GM23248 (cell line): ENCODE measurements at places on chromosomes 4 and X. TPM values are rescaled to one million over a fixed set of nuclear protein-coding genes. Genes with fewer than 3 reads are reported as not detected.

DNA sequence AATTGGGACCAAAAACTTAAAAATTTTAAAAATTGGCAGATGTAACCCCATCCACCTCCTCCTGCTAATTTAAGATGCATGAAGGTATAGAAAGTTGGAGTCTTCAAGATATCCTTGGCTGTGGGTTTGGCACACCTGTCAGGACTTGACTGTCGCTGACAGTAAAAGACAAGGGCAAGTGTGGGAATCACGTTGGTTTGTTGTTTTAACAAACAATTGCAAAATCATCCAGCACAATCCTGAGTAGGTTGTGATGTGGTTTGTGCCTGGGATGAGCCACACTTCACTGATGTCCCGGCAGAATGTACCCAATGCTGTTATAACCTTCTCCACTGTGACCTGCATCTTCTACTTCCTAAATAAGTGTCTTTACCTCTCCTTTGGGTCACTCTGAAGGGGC, 24.0 kb downstream of the HOPX start:
- H3K27me3 ChIP-seq: peaks cover 93% of the 10 kb centered on the region
- no peak overlapping the region for H3K27ac ChIP-seq
- H3K36me3 ChIP-seq: no peaks in the 10 kb centered on the region
- H3K4me1 ChIP-seq: no peaks in the 10 kb centered on the region

GRCh38 chr4:90824266-90825150, 697.3 kb downstream of the CCSER1 start:
- H3K4me3 ChIP-seq: no peak overlapping the region
- no peaks in the 10 kb centered on the region for H3K27me3 ChIP-seq
- no peak for DNase-seq
- H3K4me1 ChIP-seq: no peaks in the 10 kb centered on the region
- no peaks in the 10 kb centered on the region for H3K36me3 ChIP-seq

- H3K4me1 ChIP-seq: no peaks in the 10 kb centered on the region
- no peaks in the 10 kb centered on the region for H3K27me3 ChIP-seq
- H3K4me3 ChIP-seq: no peak overlapping the region
- no peaks in the 10 kb centered on the region for H3K36me3 ChIP-seq
Observed at GRCh38 chrX:108947205-108947604, 210.8 kb upstream of the IRS4 start.

GRCh38 chrX:20066968-20067708, 49.6 kb downstream of the MAP7D2 start:
- no peaks in the 10 kb centered on the region for H3K27me3 ChIP-seq
- peaks cover 11% of the 10 kb centered on the region; the same call in 1 of the 2 replicates for H3K4me1 ChIP-seq
- H3K27ac ChIP-seq: peak overlapping the region; percentile 69
- peak; percentile 69 for DNase-seq
- H3K4me3 ChIP-seq: peak overlapping the region; percentile 33; the same call in 1 of the 2 replicates
- no peaks in the 10 kb centered on the region for H3K36me3 ChIP-seq

DNA sequence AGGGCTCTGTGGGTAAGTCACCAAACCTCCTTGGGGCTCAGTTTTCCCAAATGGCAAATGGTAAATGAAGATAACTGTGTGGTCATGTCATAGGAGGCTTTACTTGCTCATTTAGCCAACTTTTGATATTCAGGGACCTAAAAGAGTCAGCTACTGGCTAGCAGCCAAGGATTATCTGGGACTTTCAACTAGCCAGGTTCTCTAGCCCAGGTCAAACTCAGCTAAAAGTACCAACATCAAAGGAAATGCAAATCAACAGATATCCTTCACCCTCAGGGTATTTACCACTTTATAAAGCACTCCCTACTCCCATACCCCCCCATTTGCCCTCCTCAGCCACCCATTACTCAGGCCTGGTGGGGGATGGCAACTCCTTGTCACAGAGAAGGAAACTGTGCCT, 7.5 kb downstream of the AMER1 start:
- no peak overlapping the region for H3K4me3 ChIP-seq
- H3K36me3 ChIP-seq: no peaks in the 10 kb centered on the region
- no peak for DNase-seq
- no peak overlapping the region for H3K27ac ChIP-seq

MAGEC2 gene
- total RNA-seq: not detected in 2 replicates

GRCh38 chr4:120549011-120549570, 373.4 kb downstream of the PRDM5 start:
- H3K4me1 ChIP-seq: no peaks in the 10 kb centered on the region
- no peak for DNase-seq
- no peak overlapping the region for H3K27ac ChIP-seq
- no peak overlapping the region for H3K4me3 ChIP-seq
- no peaks in the 10 kb centered on the region for H3K36me3 ChIP-seq

LAP3 gene
- total RNA-seq: 63.6 and 75.4 TPM in 2 replicates

DNA sequence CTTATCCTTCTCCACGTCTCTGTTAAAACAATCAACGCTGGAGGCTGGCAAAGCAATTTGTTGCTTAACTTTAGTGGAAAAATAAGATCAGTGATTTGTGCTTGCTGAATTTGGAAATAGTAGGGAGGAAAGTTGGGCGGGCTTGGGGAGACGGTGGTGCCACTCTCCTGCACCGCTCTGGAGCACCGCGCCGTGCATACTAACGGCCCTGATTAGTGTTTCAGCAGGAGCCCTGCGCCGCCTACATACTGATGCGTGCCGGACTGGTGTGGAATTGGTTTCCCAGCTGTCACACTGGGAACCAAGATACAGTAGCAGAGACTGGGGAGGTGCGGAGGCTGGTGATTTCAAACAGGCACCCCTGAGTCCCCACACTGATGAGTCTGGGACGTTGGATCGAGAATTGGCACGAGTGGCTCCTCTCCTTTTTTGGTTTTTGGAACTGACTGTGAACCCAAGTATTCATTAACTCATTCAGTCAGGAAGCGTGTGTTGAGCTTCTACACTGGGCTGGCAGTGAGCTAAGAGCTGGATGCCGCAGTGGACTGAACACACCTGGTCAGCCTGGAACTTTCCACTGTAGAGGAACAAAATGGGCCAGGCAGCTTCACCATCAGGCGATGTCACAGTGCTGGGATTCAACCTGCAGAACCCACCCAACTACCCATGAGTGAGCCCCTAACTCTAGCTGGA, 29.0 kb upstream of the PSAPL1 start:
- H3K4me3 ChIP-seq: no peak overlapping the region
- no peaks in the 10 kb centered on the region; the same call in 1 of the 2 replicates for H3K27me3 ChIP-seq
- DNase-seq: no peak
- H3K27ac ChIP-seq: no peak overlapping the region
- H3K4me1 ChIP-seq: no peaks in the 10 kb centered on the region

- peaks cover 30% of the 10 kb centered on the region for H3K4me1 ChIP-seq
- H3K36me3 ChIP-seq: no peaks in the 10 kb centered on the region
- no peaks in the 10 kb centered on the region for H3K27me3 ChIP-seq
Observed at GRCh38 chr4:149711593-149712365, 103.9 kb downstream of the IQCM start.

GRCh38 chr4:3261411-3262207, 12.7 kb downstream of the MSANTD1 start:
- no peaks in the 10 kb centered on the region for H3K27me3 ChIP-seq
- no peak overlapping the region for H3K27ac ChIP-seq
- no peaks in the 10 kb centered on the region for H3K4me1 ChIP-seq
- DNase-seq: no peak

DNA sequence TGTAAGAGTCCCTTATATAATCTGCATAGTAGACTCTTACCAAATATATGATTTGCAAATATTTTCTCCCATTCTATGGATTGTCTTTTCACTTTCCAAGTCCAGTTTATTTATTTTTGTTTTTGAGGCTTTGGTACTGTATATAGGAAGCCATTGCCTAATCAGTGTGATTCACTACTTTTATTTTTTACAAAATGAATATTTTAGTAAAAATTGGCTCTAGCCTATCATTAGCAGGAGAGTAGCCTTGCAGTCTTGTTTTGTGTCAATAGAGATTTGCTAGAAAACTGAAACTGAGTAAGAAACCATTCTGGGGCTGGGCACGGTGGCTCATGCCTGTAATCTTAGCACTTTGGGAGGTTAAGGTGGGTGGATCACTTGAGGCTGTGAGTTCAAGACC, 199.9 kb upstream of the MAB21L2 start:
- peak; percentile 48 for DNase-seq
- no peak overlapping the region for H3K27ac ChIP-seq
- H3K4me1 ChIP-seq: peaks cover 22% of the 10 kb centered on the region
- H3K36me3 ChIP-seq: no peaks in the 10 kb centered on the region

- peaks cover 8% of the 10 kb centered on the region for H3K27me3 ChIP-seq
- peak; percentile 71 for DNase-seq
- H3K27ac ChIP-seq: peak overlapping the region; percentile 26
- H3K4me3 ChIP-seq: peak overlapping the region; percentile 49
- H3K4me1 ChIP-seq: peaks cover 10% of the 10 kb centered on the region; the same call in 1 of the 2 replicates
Observed at GRCh38 chr4:33722254-33722653, 2522.1 kb downstream of the ARAP2 start.

SMIM31 gene
- total RNA-seq: not detected in 2 replicates

INTS12 gene
- 13.7 and 16.5 TPM in 2 replicates for total RNA-seq

DNA sequence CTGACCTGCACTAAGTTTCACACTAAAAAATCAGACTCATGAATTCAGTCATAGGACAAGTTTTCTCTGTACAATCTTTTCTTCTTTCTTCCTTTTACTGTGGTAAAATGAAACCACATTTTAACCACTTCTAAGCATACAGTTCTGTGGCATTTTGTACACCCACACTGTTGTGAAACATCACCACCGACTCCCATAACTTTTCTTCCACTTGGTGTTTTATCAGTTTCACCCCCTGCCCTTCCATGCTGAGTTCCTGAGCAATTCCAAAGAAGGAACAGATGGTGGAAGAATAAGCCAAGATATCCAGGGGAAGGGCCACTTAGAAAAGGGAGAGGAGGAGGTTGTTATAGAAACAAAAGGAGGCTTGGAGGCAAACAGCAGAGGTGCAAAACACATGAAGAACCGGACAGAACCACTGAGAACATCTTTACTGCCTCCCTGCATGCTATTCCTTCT, 22.6 kb downstream of the SLC25A4 start:
- H3K4me3 ChIP-seq: no peak overlapping the region
- peaks cover 10% of the 10 kb centered on the region for H3K4me1 ChIP-seq
- peaks cover 26% of the 10 kb centered on the region for H3K36me3 ChIP-seq
- DNase-seq: peak; percentile 53

TCP11X2 gene
- not detected in 2 replicates for total RNA-seq

DNA sequence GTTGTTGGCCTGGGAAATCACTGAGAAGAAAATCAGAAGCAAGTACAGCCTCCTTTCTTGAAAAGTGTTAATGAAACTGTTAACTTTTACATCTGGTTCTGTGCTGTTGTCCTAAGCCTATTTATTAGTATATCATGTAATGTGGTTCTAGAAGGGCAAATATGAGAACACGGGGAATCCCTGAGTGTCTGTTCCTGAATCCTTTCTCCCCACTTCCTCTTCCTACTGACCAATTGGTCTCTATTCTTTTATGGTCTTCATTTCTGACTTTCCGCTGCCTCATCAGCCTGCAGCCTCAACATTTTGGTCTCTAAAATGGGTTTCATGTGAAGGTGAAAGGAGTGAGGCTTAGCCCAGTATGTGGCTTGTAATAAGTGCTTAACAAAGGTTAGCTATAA, 159.9 kb upstream of the MAMLD1 start:
- H3K27ac ChIP-seq: peak overlapping the region; percentile 81
- H3K4me1 ChIP-seq: peaks cover 31% of the 10 kb centered on the region
- no peak for DNase-seq
- H3K36me3 ChIP-seq: no peaks in the 10 kb centered on the region
- no peaks in the 10 kb centered on the region for H3K27me3 ChIP-seq

CABS1 gene
- not detected in 2 replicates for total RNA-seq
